NCI-H1436 treated with DMSO at 0.1 percent for 48 hours (cell line): ENCODE measurements at places on chromosomes 2 and 18.

GRCh38 chr2:215522237-215522636 is 86.4 kb upstream of the FN1 start:
- no peak for DNase-seq

GRCh38 chr2:180472133-180472532 is 465.0 kb upstream of the CWC22 start:
- DNase-seq, result no peak

- DNase-seq, result no peak
Measured at GRCh38 chr2:46657042-46657504, 177.7 kb downstream of the TMEM247 start.

DNA sequence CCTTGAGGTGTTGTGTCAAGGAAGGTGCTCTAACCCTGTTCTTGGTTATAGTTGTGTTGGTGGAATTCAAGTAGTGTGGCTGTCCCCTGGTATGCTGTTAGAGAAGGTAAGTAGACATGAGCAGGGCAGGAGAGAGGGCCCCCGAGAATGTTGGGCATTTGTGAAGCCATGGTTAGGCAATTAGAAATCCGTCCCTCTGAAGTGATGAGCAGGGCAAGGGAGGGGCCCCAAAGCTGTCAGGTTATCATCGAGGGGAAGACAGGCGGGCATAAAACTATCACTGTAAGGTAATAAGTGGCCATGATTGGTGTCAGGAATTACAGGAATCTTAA is 5.2 kb downstream of the XRCC5 start:
- no peak for DNase-seq

DNA sequence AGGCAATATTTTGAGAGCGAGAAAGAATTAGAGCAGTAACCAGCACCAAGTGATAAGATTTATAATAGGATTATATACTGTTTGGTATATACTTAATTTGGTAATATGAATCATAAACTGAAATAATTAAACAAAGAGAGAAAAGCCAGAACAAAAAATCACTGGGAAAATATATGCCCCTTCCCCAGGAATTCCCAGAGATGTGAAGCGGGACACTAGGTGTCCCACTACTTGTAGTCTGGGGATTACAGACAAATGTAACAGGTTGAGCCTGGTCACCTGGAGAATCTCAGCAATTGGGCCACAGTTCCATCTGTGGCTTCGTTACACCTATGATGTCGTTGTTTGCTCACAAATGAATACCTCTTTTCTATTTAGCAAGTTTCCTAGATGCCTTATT is 256.1 kb upstream of the CHAC2 start:
- DNase-seq, result no peak

- DNase-seq, result no peak
Measured at GRCh38 chr2:63060472-63060991, 9.9 kb downstream of the OTX1 start.

DNA sequence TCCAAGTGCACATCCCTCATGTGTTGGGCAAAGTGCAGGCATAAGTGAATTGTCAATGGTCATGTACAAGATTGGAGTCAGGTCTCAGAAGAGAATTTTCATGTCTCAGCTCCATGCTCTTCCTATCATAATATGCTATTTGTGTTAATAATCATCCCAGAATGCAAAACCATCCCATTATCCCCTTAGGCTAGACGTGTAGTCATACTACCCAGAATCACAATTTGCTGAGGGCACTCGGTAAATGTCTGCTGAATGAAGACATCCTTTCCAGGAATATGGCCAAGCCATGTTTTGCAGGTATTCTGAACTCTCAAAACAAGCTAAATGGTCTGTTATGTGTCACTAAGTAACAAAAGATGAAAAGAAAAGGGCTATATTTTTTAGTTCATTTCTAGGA is 263.8 kb downstream of the RAD51AP2 start:
- no peak for DNase-seq

GRCh38 chr2:144099780-144100377 is 420.0 kb downstream of the ZEB2 start:
- no peak for DNase-seq
